ENCODE measurements at places on chromosomes 11 and 22. TPM values are rescaled to one million over a fixed set of nuclear protein-coding genes. Genes with fewer than 3 reads are reported as not detected.

RAC2 gene
- total RNA-seq, result 3.0 TPM

DPP3 gene
- 58.4 TPM for total RNA-seq

NAALAD2 gene
- total RNA-seq, result 0.13 TPM

YPEL4 gene
- 0.79 TPM for total RNA-seq

TTC36 gene
- 0.26 TPM for total RNA-seq

NLRP14 gene
- 0.92 TPM for total RNA-seq

ADAMTS8 gene
- 0.53 TPM for total RNA-seq

LRRN4CL gene
- total RNA-seq, result 3.4 TPM

NLRP10 gene
- total RNA-seq, result 0.75 TPM

SLC7A4 gene
- not detected for total RNA-seq

ELF5 gene
- not detected for total RNA-seq

SEPTIN3 gene
- not detected for total RNA-seq

MMP8 gene
- total RNA-seq, result not detected

ATL3 gene
- total RNA-seq, result 222 TPM

MS4A15 gene
- not detected for total RNA-seq

NPAS4 gene
- total RNA-seq, result not detected

OR52R1 gene
- total RNA-seq, result not detected

CST6 gene
- total RNA-seq, result 7.6 TPM

POU2AF3 gene
- not detected for total RNA-seq

OR2D2 gene
- total RNA-seq, result 0.13 TPM

EPS8L2 gene
- 31.0 TPM for total RNA-seq

MYOD1 gene
- not detected for total RNA-seq

OR8G5 gene
- not detected for total RNA-seq

OR52E8 gene
- total RNA-seq, result not detected

ESAM gene
- total RNA-seq, result 13.6 TPM

C22orf23 gene
- 0.40 TPM for total RNA-seq

Measured in aortic smooth muscle cell (primary cell).